ENCODE measurements at places on chromosomes 5 and 9.

- DNase-seq: no peak
These were observed 36.2 kb upstream of the IL17B start for GRCh38 chr5:149415066-149415967.

- peak; percentile 68 for DNase-seq
These were observed 736 bp upstream of the GLDC start for GRCh38 chr9:6646293-6646636.

DNA sequence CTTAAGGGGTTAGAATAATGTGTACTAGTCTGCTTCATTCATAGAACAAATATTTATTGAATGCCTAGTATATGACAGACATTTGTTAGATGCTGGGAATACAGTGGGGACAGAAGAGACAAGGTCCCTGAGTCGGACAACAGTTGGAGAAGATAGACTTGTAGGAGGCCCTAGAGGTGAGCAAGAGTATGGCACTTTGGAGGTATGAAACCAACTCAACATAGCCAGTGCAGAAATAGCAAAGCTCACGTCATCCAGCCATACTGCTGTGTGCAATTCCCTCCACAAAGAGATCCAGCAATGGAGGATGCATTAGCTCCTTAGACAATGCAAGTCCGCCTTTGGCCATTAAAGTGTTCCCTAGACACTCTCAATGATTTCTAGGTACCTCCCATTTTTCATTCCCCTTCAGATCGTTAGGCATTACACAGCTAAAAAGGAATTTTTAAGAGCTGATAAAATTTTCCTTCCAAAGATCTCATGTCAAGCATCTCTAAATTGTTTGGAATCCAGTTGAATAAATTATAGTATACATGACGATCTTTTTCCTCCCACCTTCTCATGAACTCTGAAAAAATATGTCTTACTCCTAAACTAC lies 1949.6 kb upstream of the WWC1 start:
- DNase-seq: no peak

- peak; percentile 74 for DNase-seq
These were observed 40.1 kb downstream of the PRRT1B start for GRCh38 chr9:131585375-131585774.

GRCh38 chr9:101235105-101235866 lies 149.5 kb downstream of the BAAT start:
- DNase-seq: no peak
